Activated naive CD8-positive, alpha-beta T cell treated with anti-CD3 and anti-CD28 coated beads for 36 hours (primary cell): ENCODE measurements at places on chromosomes 5 and 9. TPM values are rescaled to one million over a fixed set of nuclear protein-coding genes. Genes with fewer than 3 reads are reported as not detected.

- no peak for DNase-seq
Observed at GRCh38 chr9:125540497-125540896, 166.5 kb downstream of the MAPKAP1 start.

DNA sequence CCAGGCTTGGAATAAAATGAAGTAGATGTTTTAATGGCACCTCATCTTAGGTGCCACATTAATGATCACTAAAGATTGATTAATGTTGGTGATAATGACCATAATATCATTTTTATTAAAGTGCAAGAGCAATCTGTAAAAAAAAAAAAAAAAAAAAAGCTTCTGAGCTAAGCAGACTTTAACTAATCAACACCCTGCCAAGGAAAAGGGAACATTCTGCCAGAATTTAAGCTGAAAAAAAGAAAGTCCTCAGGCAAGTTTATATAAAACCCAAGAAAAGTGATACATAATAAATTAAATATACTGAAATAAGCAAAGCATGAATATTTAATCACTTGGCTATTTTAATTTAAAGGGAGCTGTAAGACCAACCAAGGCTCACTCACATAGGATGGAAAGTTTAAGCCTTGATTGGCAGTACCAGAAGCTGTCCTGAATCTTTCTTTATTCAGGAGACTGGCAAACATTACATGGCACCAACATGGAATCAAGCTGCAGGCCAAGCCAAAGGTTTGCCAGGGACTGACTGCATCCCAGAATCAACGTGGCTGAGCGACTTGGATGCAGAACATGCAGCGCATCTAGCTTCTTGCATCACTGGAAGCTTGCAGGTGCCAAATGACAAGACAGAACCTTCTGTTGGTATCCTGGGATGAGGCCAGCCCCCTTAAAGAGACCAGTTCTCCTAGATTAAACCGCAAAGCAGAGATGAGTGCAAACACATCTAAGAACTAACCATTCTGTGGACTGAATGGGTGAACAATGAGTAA lies 413.6 kb downstream of the ENC1 start:
- DNase-seq = no peak

The CDH9 gene
- not detected for total RNA-seq

The GAS1 gene
- 0.08 TPM for total RNA-seq

DNA sequence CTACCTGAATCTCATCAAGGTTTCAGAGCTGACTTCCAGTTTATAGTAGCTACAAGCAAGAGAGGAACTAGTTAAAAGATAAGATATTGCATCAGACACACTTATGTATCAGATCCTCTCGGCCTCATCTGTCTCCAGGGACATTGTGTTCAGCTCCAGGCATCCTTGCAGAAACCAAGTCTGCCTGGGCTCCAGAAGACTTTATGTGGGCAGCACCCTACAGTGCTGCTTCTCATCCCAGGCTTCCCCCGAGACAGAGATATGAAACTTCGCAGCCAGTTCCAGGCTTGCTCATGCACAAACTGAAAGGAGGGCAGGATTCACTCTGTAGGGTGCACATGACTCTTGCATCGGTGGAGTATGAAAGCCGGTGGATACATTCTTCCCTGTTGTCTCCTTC lies 33.9 kb upstream of the FOXB2 start:
- DNase-seq = no peak

DNA sequence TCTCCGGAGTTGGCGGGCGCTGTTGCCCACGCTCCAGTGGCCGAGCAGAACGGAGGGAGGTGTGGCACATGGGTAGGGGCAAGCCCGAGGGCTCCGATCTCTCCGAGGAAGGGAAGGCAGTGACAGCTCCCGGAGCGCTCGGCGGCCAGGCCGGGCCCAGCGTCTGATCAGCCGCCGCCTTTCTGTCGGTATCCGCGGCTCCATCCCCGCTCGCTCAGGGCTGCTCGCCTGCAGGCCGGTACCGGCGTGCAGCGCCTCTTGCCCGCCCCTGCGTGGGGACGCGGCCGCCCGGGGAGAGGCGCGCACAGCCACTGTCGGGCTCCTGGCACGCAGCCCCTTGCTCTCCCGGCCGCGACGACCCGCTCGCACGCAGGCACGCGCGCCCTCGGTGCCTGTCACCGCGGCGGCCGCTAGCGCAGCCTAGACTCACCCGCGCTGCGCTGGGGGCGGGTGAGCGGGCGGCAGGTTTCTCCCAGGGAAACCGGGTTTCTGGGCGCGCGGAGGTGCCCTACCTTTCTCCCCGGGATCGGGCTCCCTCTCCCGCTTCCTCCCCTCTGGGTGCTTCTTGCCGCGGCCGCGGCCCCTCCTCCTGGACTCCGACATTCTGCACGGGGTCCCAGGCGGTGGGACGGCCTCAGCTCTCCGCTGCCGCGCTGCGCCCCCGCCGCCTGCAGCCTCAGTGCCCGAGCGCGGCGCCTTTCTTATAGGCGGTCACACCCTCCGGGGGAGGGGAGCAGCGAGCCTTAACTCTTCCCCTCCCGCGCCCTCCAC lies 108.4 kb downstream of the PSD2 start:
- DNase-seq = peak; percentile 46

DNA sequence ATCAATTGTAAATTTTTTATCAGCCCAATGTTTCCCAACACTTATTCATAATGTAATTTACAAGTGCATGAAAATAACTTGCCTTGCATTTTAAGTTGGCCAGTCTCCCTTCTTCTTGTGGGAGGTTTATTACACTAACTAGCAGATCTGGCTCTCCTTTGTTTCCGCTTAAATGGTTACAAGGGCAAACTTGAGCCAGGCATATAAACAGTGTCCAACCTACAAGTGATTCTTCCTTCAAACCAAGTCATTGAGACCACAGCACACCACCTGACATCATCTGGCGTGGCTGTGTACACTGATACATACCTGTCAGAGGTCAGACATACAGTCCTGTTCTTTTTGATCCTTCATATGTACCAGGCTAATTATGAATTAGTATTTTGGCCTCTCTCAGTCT lies 80.1 kb downstream of the ALDH1A1 start:
- DNase-seq = no peak

- no peak for DNase-seq
Observed at GRCh38 chr9:100354121-100354800, 1.5 kb upstream of the TEX10 start.

The ABLIM3 gene
- total RNA-seq = not detected

DNA sequence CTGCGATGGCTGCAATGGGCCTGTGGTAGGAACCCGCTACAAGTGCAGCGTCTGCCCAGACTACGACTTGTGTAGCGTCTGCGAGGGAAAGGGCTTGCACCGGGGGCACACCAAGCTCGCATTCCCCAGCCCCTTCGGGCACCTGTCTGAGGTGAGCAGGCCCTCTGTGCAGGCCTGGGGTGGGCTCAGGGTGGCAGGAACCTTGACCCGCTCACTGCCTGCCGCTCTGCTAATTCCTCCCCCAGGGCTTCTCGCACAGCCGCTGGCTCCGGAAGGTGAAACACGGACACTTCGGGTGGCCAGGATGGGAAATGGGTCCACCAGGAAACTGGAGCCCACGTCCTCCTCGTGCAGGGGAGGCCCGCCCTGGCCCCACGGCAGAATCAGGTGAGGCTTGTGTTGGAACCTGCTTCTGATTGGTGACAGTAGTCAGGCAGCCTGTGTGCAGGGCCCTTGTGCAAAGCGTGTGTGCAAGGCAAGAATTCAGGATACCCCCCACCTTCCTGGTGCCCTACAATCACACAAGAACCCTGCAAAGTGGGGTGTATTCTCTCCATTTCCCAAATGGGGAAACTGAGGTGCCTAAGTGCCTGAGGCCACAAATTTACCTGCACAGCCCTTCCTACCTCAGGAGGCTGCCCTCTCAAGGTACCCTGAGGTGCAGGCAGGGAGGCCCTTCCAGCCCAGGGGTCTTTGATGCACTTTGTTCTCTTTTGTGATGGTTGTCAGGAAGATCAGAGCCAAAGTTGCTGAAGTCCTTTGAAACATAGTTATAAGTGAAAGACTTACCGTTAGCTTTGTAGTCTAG lies 3.4 kb downstream of the SQSTM1 start:
- no peak for DNase-seq

The HMCN2 gene
- not detected for total RNA-seq

The PPP1R2B gene
- total RNA-seq = not detected

DNA sequence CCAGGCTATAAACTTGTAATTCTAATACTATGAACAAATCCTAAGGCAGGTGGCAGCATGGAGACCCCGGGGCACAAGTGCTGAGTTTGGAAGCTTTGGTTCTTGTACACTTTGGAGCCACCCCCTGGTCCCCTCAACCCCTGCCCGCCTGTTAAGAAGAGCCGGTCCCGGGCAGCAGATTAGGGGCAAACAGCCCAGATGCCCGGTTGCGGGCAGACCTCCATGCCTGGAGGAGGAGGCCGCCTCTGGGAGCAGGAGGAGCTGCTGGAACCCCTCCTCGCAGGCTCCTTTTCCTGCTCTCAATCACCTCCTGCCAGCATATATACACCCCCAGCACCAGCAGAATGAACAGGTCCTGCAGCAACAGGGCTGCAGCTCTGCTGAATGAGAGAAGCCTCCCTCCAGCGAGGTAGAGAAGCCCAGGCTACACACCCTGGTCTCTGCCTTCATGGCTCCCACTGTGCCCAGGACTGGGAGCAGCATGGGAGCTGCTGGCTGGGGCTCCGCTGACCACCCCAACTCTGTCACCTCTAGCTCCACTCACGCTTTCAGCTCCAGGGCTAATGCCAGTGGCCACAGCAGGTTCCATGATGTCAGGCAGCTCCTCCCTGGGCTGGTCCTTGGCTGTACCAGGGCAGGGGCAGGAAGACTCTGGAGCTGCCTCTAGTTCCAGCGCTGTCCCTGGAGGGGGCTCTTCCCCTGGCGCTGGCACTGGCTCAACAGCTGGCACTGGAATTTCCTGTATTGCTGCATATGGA lies 1713.5 kb upstream of the ACO1 start:
- DNase-seq = no peak

The QRFP gene
- not detected for total RNA-seq

GRCh38 chr9:14218253-14218652 lies 95.7 kb downstream of the NFIB start:
- no peak for DNase-seq

DNA sequence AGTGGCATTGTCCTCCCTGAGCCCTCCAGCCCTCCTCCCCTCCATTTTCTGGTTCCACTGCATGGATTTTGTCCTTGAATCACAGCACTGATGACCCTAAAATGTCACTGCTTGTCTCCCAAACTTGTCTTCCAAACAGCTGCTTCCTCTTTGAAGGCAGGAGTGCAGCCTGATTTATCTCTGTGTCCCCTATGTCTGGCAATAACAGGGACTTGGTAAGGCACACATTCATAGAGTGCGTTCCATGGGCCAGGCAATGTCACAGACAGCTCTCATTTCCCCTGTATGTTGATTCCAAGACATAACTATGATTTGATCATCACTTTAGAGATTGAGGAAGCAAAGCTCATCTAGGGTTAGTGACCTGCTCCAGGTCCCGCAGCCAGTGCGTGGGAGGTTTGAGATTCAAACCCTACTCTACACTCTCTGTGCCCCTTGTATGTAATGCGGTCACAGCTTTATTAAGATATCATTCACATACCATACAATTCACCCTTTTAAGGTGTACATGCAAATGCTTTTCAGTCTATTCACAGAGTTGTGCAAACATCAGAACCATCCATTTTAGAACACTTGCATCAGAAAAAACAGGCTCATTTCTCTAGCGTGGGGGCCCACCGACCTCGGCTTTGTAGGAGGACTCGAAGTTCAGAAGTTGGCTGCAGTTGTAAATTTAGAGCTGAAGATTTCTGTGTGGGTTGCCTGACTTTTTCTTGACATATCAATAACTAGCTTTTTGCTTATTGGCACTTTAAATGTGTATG lies 28.4 kb upstream of the BOD1 start:
- DNase-seq = no peak

The PCDHB2 gene
- not detected for total RNA-seq

The PCDHB7 gene
- total RNA-seq = not detected

GRCh38 chr5:177487144-177487543 lies 10.3 kb downstream of the PDLIM7 start:
- no peak for DNase-seq

- no peak for DNase-seq
Observed at GRCh38 chr5:18119156-18119785, 485.0 kb downstream of the TAF11L14 start.

GRCh38 chr5:41281215-41281810 lies 68.0 kb upstream of the C6 start:
- DNase-seq = no peak

DNA sequence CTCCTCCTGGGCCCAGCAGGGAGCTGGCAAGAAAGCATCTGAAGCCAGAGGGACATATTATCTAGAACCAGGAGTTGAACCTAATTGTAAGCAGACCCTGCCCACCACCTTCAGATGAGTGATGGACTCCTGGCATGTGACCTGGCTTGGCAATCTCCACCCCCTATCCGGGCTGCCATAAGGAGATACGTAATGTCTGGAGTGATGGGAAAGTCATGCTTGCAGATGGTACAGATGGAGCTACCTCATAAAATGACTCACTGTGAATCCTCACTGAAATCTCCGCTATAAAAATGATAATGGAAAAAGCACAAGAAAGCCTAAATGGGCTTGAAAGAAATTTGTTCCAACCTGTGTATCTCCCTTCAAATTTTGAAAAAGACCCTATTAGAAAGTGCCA lies 157.5 kb downstream of the DMRT2 start:
- DNase-seq = no peak

The GRM6 gene
- total RNA-seq = not detected

The G3BP1 gene
- 364 TPM for total RNA-seq

DNA sequence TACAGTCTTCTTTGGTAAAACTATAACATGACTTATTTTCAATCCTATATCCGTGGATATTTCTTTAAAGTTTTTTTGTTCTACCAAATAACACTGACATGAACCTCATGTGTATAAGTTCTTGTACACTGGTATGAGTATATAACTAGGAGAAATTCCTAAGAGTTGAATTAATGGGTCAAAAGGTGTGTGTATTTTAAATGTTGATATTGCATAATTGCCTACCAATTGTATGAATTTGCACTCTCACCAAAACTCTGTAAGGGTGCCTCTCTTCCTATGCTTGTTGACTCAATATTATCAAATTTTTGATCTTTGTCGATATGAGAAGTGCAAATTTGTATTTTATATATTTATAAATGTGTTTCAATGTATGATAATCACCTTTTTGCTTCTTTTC lies 22.9 kb upstream of the CCL21 start:
- no peak for DNase-seq

GRCh38 chr5:167561796-167562195 lies 729.6 kb upstream of the WWC1 start:
- no peak for DNase-seq

DNA sequence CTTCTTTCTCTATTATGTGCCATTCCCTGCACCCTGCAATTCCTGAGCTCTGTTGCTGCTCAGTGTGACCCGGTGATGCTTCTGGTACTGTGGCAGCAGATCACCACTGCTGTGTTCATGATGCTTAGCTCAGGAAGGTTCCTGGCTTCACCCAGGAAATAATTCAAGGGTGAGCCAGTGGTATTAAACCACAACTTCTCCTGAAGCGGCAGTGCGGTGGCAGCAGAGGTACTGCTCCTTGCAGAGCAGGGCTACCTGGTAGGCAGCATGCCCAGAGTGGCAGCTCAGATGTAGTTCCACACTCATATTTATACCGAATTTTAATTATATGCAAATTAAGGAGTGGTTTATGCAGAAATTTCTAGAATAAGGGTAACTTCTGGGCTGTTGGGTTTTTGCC lies 213.8 kb upstream of the ZNF608 start:
- no peak for DNase-seq

The SNX18 gene
- 7.4 TPM for total RNA-seq

GRCh38 chr5:118111956-118112355 lies 876.4 kb downstream of the DTWD2 start:
- DNase-seq = no peak

- no peak for DNase-seq
Observed at GRCh38 chr5:20445326-20445860, 457.4 kb upstream of the CDH18 start.

GRCh38 chr9:130172161-130172857 lies at the start of gene NCS1:
Gene NCS1 (plus strand): TSS chr9:130172404. CDS start chr9:130172664, 260 bp downstream.
- DNase-seq = peak; percentile 55

The CCDC183 gene
- 0.43 TPM for total RNA-seq

The C7 gene
- not detected for total RNA-seq
